ENCODE measurements at places on chromosomes 5 and 9.
A peak's percentile ranks its signal among the peaks of the same experiment; 100 is the strongest.

- DNase-seq, result no peak
These were observed 201.1 kb downstream of the TENT4A start for GRCh38 chr5:6914347-6914746.

GRCh38 chr9:5586391-5586802 is 42.5 kb upstream of the RIC1 start:
- DNase-seq, result no peak

- DNase-seq, result no peak
These were observed 72.4 kb upstream of the ADAMTS2 start for GRCh38 chr5:179417696-179418095.

- DNase-seq, result no peak
These were observed 303.9 kb upstream of the DAP start for GRCh38 chr5:11064763-11065450.

- no peak for DNase-seq
These were observed 490.1 kb upstream of the CD180 start for GRCh38 chr5:67686746-67687145.

GRCh38 chr5:57298295-57298984 is 124.6 kb downstream of the GPBP1 start:
- DNase-seq, result peak; percentile 95

DNA sequence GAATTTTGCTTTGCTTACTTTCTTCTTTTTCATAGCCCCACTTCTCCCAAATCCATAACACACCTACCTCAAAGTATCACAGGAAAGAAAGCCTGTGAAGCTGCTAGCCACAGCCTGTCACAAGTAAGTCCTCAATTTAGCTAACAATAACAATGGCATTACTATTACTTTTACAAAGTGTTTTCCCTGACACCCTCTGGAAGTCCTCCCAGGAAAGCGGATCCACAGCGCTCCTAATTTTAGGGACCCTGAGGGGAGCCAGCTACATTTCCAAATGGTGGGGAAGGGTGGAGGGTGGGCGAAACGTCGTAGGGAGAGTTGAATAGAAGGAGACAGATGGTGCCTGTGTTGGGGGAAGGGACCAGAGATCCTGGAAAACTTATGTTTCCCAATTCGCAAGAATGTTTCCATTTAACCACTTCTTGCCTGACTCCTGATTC is 523 bp upstream of the WWC1 start:
- no peak for DNase-seq

DNA sequence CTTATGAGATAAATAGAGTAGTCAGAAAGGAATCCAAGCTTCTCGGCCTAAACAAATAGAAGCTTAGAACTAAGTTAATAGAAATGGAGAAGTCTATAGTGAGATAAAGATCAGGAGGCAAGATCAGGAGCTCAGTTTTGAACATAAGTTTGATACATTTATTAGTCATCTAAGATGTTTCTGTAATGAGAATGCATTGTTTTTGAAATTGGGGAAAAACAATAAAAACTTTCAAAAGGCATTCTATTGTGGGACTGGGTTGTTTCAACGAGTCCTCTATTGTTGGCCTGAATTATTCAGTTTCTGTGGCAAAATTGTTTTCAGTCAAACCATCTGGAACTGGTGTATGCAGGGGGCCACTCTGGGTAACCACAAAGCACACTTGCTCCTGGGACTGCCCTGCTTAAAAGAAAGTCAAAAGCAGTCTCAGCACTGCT is 181.0 kb upstream of the CLINT1 start:
- DNase-seq, result peak; percentile 48

GRCh38 chr5:141369994-141370848 is at the start of gene PCDHGB3:
TSS of gene PCDHGB3 (plus strand) at chr5:141370242. CDS start at chr5:141370395, 153 bp downstream.
- peak; percentile 60 for DNase-seq

DNA sequence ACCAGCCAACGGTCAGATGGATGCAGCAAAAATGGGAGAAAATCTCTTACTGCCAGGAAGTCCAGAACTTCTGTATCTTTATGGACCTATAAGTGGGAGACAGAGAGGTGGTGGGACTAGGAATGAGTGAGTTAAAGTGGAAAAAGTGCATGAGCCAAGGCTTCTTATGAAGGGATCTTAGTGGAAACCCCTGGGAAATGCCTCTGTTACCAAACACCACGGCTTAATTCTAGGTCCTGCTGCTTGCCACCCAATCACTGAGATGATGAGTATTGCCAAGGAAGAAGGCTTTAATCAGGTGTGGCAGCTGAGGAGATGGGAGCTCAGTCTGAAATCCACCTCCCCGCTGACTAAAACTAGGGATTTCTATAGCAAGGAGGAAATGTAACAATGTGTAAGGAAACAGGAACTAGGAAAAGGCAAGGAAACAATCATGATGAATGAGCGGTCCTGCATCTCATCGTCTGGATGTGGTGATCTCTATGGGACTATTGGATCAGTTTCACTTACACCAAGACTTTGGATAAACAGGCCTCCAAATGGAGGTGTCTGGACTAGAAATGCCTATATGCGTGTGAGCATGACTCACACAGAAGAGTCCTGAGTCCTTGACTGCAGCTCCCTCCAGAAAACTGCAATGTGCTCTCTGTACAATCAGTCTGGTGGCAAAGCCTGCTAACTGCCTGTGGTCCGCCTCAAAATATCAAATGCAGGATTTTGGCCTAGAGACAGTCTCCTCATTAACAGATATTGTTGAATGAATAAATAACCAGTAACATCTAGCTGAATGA is 98.2 kb upstream of the PRR16 start:
- peak; percentile 29 for DNase-seq

DNA sequence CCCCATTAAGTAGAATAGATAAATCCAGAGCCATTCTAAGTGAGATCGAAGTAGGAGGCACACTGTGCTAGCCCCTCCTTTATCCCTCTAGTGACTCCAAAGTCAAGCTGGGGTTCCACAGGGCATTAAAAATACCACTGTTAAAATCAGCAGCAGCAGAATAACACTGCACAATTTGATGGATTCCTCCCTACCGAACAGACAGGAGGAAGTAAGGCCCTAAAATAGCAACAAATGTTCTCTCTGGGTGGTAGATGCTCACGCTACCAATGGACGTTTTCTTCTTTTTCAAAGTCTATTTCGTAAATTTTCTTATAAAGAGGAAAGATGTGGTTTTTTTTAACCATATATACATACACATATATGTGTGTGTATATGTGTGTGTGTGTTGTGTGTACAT is 54.4 kb downstream of the FBXW11 start:
- no peak for DNase-seq

DNA sequence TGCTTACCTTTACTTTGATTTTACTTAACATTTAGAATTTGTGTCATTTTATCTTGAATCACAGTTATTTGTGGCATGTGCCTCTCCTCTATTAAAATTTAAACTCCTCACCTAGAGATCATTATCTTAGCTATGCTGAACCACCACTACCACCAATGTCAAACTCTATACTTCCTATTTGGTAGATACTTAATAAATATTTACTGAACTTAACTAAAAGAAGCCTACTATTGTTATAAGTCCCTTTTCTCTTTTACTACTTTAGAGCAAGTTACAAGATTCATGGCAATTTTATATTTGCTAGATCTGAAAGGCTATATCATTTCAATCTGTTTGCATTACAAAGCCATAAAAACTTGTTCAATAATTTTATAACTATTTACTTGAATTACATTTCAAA is 273.3 kb upstream of the CCNH start:
- DNase-seq, result no peak

DNA sequence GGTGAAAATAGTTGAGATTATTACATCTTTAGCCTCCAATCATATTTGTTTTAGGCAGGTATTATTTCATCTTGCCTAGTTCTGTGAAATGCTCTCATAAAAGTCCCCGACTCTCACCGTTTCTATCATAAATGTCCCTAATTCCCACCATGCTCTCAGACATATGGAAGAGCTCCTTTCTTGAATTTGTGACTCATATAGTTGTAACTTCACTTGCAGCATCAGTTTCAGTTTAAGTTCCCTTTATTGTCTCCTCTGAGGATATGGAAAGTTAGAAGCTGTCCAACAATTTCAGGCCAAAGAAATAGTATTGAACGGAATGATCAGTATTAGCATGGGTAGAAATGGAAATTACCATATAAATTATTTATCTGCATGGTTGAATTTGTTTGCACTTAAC is 187.5 kb upstream of the NR4A3 start:
- no peak for DNase-seq

DNA sequence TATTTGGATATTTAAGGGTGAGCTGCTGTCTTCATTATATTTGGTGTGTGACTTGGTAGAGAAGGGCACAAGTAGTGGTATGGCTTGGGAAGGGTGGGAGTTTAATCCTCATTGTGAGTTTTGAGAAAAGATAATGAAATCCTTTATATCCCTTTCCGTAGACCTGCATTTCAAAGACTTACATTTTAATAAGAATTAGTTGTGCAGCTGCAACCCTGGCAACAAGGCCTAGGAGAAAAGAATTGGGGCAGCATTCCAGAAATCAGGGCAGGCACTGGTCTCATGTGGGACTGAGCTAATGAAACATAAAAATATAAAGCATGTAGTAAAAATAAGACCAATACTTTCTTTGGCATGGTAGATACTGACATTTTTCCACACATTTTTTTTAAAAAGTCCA is 60.5 kb downstream of the CDC42SE2 start:
- peak; percentile 65 for DNase-seq

- no peak for DNase-seq
These were observed 28.7 kb downstream of the TTC23L start for GRCh38 chr5:34867660-34868059.

DNA sequence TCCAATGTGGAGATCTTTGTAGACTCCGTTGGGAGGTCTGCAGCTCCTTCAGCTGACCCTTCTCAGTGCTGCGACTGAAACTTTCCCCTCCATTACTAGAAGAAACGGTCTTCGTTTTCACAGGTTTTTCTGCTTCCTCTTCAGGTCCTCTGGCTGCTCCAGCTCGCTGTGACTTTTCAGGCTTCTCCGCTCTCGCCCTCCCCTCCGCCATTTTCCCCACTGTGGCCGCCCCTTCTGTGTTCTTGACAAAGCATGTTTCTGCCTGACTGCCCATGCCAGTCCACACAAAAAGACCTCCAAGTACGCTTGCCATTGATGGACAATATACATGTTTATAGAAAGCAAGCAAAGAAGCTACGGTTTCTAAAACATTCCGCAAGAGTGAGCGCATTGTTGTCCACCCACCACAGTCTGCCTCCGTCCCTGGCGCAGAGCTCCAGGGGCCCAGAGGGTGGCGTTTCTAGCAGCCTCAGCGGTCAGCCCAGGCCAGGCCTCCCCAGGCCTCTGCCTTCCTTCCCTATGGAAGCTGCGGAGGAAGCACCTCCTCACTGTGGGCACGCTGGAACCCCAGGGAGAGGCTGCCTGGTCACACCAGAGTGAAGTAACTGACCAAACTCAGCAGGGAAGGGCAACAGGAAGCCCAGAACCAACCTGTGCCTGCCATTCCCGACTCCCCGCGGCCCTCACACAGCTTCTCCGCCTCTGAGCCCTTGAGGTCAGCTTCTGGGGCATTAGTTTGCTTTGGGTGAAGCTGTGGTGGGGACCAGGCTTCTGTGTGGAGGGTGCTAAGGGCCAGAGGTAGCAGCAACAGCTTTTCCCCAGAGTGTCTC is 19.9 kb upstream of the S1PR3 start:
- DNase-seq, result peak; percentile 60

GRCh38 chr5:14148483-14148882 is 5.3 kb downstream of the TRIO start:
- no peak for DNase-seq

- DNase-seq, result no peak
These were observed 161.7 kb upstream of the NUDT12 start for GRCh38 chr5:103724271-103724670.

- peak; percentile 73 for DNase-seq
These were observed 55.8 kb downstream of the LRSAM1 start for GRCh38 chr9:127506814-127507750.

GRCh38 chr5:146962801-146963355 is 84.3 kb upstream of the PPP2R2B start:
- DNase-seq, result peak; percentile 53

DNA sequence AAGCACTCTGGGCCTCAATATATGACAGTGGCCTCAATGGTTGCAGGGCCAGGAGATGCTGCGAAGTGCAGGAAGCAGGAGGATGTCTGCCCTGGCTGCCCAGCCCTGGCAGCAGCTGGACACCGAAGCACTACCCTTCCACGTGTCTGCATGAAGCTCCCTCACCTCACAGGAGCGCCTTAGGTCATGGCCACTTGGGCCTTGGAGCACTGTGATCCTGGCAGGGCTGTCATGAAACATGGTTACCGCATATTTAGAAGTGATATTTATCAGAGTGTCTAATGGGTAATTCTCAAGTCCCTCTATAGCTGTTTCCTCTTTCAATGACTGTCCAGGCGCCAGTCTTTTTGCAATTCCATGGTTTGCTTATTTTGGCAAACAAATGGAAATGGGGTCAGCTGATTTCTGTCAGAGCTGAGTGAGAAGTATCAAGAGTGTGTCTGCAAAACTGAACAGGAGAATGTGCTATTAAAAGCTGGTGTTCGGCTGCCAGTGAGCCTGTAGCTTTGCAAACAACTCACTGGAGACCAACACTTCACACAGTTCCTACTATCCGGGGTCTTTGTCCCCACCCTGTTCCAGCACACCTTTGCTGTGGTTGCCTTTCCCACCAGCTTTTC is 285.9 kb downstream of the KIF4B start:
- no peak for DNase-seq

DNA sequence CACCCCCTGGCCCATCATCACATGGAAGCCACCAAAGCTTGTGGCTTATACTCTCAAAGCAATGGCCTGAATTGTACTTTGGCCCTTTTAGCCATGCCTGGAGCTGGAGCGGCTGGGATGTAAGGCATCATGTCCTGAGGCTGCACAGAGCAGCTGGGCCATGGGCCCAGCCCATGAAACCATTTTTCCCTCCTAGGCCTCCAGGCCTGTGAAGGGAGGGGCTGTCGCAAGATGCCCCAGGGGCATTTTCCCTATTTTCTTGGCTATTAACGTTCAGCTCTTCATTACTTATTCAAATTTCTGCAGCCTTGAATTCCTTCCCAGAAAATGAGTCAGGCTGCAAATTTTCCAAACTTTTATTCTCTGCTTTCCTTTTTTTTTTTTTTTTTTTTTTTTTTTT is 27.7 kb downstream of the FST start:
- DNase-seq, result peak; percentile 23

DNA sequence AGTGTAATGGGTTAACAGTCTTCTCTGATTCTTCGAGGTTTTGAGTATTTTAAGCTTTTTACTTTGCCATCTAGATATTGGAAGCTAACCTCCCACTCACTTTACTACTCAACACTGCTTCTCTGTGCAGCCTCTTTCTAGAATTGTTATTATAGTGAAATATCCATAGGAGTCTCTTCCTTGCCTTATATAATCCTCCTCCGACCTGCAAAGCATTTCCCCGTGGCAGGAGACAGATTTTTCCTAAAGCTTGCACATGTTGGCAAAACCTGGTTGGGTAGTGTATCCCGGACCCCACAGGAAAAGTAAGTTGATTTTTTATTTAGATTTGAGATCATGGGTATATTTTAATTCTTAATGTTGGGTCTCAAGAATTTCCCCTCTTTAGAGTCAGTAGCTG is 249.1 kb downstream of the CD180 start:
- DNase-seq, result no peak

DNA sequence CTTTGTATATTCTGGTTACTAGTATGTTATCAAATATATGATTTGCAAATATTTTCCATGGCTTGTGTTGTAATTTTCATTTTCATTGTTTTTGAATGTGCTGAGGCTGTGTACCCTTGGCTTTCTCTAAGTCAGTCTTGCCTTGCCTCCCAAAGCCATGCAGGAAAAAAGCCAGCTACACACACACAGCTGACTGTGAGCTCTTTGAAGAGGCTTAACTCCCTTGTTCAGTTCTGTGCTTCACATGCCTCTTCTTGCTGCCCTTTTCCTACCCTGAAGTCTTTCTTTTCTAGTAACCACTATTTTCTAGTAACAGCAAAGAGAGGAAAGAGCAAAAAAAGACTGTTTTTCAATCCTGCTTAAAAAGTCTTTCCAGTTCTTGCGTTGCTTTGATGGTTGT is 53.9 kb downstream of the KCNN2 start:
- DNase-seq, result no peak

- no peak for DNase-seq
These were observed 92.4 kb downstream of the FRMD3 start for GRCh38 chr9:83445703-83446265.

All from astrocyte of the hippocampus (primary cell).